IPS DF 19.7 (cell line): ENCODE measurements at places on chromosomes 1 and 21.

DNA sequence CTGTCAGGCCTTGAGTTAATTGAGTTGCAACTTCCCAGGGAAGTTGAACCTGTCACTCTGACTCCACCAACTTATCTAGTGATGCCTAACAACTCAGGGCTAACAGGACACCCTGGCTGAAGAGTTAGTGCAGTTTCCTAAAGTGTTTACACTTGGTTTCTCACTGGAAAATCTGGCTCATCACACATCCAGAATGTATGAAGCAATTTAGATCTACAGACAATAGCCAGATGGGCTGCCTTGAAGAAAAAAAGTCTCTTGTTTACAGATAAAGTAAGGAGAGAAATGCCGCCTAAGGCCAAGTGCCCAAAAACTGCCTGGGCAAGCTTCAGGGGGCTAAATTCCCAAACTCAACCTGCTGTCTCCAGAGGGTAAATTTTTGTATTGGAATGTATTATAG is 446.3 kb upstream of the NCAM2 start:
- DNase-seq, result no peak

- DNase-seq, result no peak
Measured at GRCh38 chr1:215923129-215923824, 356.2 kb downstream of the KCTD3 start.

- no peak for DNase-seq
Measured at GRCh38 chr1:57003398-57004139, 37.8 kb upstream of the C8B start.

- no peak for DNase-seq
Measured at GRCh38 chr1:223089250-223089649, 53.8 kb downstream of the TLR5 start.

DNA sequence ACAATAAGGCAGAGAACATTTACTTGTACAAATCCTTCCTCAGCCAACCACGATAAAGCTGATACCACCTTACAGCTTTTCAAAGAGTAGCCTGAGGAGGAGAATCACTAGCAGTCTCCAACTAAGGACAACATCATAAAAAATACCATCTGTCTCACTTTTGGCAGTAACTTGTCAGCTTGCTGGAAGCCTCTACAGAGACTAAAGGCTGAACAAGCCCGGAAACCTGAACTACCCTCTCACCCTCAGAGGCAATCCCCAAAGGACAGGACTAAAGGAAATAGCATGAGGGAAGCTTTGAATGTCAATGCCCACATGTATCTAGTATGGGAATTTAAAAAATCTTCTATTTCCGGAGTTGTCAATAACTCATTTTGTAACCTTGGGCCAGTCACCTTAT is 10.6 kb downstream of the SRSF4 start:
- no peak for DNase-seq

DNA sequence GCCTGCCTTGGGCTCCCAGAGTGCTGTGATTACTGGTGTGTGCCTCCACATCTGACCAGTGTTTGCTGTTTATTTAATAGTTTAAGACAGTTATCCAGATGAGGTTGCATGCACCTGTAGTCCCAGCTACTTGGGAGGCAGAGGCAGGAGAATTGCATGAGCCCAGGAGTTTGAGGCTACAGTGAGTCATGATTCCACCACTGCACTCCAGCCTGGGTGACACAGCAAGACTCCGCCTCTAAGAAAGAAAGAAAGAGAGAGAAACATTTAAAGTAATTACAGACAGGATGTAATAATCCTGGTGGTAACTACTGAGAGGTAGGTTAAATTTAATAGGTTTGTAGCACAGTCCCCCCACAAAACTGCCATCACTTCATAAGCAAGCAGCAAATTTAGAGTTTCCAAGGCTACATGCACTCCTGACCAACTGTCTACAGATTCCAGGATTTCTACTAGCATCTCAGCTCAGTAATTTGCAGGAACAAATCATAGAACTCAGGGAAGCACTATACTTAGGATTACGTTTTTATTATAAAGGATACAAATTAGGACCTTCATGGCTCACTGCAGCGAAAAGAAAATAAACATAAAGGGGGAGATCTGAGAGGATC is 89.6 kb downstream of the PKN2 start:
- DNase-seq, result no peak

- no peak for DNase-seq
Measured at GRCh38 chr1:179366093-179366800, 476 bp downstream of the AXDND1 start.

DNA sequence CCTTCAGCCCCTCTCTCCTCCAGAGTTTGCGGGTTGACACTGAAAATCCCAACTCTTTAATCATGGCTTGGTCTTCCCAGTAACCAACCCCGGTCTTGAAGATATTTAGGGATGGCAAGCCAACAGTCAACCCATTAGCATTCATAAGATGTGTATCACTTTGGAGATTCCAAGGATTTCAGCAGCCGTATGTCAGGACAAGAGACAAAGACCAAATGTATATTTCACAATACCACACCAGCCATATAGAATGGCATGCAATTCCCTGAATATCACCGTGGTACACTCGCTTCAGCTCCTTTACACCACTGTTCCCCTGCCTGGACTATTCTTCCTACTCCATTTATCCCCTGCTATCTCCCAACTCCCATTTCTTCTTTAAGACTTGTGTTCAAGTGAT is 109.2 kb downstream of the CSMD2 start:
- no peak for DNase-seq

DNA sequence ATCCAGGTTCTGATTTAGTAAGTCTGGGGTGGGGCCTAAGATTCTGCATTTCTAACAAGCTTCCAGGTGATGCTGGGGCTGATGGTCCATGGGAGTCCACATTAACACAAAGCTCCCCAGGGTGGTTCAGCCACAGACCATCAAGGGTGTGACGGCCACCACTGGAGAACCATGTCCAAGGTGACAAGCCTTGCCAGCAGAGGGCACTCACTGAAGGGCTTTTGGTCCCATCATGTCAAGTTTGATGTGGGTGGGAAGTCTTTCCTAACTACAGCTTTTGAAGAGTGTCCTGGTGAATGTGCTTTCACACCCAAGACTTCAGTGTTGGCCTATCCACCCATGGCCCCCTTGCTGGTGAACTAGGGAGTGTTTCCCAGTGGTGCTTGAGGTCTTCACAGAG is 67.1 kb downstream of the UBE2T start:
- DNase-seq, result no peak
